AG04450 (cell line): ENCODE measurements at places on chromosomes 1 and 21.

DNA sequence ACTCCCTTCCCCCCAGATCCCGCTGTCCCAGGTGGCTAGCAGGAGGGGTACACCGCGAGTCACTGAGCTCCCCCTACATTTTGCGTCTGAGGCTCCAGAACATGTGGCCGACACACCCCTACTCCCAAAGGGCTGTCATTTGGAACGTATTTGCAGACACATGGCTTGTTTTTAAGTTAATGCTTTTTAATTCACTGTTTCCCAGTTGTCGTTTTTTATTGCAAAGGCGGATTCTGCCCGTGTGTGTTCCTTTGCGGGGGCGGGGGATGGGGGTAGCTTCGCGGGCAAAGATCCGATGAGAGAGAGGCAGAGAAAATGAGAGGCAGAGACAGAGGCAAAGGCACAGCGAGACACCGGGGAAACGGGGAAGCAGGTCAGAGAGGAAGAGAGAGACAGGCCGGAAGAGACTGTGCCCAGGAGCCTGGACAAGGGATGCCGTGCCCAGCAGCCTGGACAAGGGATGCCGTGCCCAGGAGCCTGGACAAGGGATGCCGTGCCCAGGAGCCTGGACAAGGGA, 270.2 kb downstream of the FOXD2 start:
- no peak for DNase-seq

GRCh38 chr1:181551249-181551648, 67.9 kb downstream of the CACNA1E start:
- no peak for DNase-seq

- no peak for DNase-seq
Measured at GRCh38 chr1:22626237-22627157, 9.9 kb upstream of the C1QA start.

DNA sequence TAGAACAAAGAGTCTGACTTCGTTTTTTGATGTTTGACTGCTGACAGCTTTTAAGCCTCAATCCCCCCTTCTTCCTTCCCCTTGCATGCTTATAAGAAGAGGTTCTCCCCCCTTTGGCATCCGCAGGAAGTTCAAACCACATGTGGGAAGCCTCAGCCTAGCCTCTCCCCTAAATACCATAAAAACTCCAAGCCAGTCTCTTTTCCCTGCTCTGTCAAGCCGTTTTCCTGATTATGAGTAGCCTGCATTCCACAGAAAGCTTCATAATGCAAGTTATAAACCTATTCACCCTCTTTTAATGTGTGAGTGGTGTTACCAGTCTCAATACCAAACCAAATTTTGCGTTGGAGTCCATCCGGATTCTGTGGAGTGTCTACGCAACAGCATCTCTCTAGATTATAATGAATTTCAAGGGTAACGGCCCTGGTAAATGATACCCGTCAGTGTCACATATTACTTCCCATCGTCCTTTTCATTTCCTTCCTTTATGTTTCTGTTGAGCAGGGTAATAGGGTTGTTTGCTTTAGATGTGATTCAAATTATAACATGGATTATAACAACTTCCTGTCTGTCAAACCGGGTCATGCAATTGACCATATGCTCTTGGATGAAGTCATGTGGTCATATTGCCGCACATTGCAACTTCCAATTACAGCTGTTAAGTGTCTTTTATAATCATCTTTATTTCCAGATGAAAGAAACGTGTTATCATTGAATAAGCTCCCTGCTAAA, 717.5 kb downstream of the RWDD3 start:
- no peak for DNase-seq

DNA sequence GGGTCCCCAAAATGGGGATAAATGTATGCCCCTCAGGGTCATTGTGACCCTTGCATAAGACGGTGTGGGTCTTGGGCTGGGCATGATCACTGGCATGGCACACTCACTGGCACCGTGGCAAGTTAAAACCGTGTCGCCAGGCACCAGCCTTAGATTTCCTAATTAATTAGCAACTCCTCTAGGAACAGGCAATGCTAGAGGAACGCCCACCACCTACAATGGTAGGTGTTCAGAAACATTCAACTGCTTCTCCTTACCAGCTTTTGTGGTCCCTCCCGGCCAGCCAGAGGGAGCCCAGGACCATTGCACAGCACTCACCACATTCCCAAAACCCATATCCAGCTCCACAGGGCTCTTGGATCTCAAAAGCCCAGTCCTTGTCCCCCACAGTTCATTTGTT, 36.4 kb downstream of the EPHA2 start:
- no peak for DNase-seq
